ENCODE measurements at places on chromosomes 2 and 18.
A peak's percentile ranks its signal among the peaks of the same experiment; 100 is the strongest.

- no peak for DNase-seq
Measured at GRCh38 chr2:74096052-74096451, 51.7 kb downstream of the BOLA3 start.

- DNase-seq, result no peak
Measured at GRCh38 chr2:160423126-160423525, 70.5 kb downstream of the RBMS1 start.

DNA sequence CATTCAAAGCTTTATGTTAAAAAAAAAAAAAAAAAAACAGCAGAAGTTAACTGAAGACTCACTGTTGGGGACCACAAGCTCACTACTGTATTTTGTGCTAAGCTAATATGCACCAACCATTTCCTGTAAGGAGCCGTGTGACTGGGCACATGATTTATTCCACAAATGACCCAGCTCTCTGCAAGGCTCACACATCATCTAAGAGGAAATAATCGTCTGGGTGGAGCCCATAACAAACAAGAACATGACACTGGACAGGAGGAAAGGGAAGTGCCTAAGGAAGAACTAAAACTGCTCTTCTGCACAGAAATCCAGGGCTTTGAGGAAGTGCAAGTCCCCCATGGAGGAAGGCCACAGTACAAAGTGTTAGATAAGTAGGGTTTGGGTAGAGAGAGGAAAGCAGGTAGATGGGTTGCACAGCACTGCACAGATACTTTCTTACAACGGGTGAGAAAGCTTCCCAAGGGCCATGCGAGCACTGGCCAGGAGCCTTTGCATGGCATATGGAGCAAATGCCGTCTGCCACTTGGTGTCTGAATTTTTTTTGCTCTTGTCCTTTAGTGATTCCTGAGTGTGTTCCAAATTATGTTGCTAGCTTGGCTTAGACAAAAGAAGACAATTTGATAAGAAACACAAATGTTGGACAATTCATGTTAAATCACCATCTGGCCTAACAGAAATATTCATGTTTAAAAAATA is 24.4 kb downstream of the NFE2L2 start:
- DNase-seq, result no peak

- peak; percentile 82 for DNase-seq
Measured at GRCh38 chr18:35376742-35377695, at the start of gene ZNF396. Gene ZNF396 (minus strand): TSS chr18:35377337. CDS start chr18:35374292, 3,045 bp downstream.

DNA sequence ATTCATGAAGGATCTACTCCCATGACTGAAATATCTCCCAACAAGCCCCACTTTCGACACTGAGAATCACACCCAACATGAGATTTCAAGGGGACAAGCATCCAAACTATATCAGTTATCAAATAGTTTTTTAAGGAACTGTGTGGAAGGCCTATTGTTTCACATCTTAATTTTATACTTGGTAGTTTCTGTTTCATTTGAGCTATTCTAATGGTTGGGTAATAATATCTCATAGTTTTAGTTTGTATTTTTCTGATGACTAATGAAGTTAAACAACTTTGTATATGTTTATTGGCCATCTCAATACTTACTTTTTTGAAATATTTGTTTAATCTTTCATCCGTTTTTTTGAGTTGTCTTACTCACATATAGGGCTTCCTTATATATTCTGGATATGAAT is 135.0 kb downstream of the SCG2 start:
- no peak for DNase-seq

DNA sequence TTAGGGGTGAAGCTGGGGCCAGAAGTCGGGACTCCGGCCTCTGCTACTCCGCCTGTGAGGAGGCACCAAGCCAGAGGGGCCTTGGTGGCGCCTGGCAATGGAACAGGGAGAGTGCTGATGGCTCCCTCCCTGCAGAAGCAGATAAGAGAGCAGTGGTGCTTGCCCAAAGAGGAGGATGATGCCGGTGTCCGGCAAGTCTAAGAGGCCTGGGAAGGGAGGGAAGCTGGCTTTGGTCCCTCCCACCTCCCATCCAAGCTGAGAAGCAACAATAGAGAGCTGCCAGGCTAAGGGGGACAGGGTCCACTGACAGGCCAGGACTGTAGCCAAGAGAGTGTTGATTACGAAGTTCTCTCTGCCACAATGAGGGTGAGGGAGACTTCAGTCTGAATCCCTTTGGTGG is 479.5 kb downstream of the TNS1 start:
- DNase-seq, result no peak

DNA sequence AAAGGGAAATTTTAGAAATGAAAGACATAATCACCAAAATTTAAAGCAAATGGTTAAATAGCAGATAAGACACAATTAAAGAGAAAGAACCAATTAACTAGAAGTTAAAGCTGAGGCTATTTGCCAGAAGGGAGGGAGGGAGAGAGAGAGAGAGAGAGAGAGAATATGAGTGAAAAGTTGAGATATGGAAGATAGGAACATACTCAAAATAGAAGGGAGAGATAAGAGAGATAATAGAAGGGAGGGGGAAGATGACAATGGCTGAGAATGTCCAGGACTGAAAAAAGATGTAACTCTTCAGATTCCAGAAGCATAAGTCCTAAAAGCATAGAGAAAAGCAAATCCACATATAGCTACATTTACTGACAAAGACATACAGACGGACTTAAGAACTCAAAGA is 17.1 kb upstream of the AAK1 start:
- no peak for DNase-seq

- DNase-seq, result no peak
Measured at GRCh38 chr18:23730857-23731256, 41.6 kb downstream of the LAMA3 start.

- DNase-seq, result no peak
Measured at GRCh38 chr18:6161549-6161948, 253.2 kb downstream of the L3MBTL4 start.

DNA sequence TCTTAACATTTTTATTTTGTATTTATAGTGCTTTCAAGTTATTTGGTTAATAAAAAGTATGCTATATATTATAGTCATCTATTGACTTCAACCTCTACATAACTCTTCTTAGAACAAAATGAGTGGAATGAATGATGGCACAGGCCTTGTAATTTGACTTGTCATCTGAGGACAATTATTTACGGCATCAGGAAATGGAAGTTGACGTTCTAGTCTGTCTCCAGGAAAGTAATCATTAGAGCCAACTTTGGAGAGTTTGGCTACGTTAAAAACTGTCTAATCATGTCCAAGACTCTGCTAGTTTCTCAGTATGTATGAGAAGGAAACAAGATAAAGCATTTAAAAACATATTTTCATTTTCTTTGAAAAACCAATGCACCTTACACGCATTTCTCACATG is 353.6 kb downstream of the ARHGAP15 start:
- DNase-seq, result no peak

DNA sequence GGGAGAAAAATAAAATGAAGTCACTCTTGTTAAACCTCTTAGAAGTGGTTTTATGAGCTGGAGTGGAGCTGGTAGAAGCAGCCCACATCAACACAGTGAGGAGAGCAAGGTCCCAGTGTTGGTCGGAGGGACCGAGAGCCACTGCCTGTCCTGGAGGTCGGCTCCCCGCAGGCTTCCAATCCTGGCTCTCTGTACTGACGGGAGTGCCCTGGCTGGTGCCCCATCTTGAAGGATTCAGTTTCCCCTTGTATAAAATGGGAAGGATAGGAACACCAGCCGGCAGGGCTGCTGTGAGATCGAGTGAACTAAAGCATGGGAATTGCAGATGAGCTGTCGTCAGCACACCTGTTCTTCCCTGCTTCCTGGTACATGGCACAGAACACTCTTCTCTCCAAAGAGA is 104.3 kb upstream of the ID2 start:
- peak; percentile 23 for DNase-seq

DNA sequence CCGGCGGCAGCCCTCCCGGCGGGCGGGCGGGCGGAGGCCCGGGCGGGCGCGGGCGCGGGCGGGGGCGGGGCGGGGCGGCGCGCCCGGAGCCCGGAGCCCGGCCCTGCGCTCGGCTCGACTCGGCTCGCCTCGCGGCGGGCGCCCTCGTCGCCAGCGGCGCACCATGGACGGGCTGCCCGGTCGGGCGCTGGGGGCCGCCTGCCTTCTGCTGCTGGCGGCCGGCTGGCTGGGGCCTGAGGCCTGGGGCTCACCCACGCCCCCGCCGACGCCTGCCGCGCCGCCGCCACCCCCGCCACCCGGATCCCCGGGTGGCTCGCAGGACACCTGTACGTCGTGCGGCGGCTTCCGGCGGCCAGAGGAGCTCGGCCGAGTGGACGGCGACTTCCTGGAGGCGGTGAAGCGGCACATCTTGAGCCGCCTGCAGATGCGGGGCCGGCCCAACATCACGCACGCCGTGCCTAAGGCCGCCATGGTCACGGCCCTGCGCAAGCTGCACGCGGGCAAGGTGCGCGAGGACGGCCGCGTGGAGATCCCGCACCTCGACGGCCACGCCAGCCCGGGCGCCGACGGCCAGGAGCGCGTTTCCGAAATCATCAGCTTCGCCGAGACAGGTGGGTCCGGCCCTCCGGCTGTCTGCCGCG is at the start of gene INHBB:
Gene INHBB, plus strand, starts transcription at position 111 of the 641 bp plus-strand sequence. Its CDS starts 53 bp downstream, at position 164.
- no peak for DNase-seq

- no peak for DNase-seq
Measured at GRCh38 chr2:190950566-190950991, 63.4 kb downstream of the STAT1 start.

- DNase-seq, result no peak
Measured at GRCh38 chr18:54173980-54174630, 50.4 kb downstream of the MBD2 start.

DNA sequence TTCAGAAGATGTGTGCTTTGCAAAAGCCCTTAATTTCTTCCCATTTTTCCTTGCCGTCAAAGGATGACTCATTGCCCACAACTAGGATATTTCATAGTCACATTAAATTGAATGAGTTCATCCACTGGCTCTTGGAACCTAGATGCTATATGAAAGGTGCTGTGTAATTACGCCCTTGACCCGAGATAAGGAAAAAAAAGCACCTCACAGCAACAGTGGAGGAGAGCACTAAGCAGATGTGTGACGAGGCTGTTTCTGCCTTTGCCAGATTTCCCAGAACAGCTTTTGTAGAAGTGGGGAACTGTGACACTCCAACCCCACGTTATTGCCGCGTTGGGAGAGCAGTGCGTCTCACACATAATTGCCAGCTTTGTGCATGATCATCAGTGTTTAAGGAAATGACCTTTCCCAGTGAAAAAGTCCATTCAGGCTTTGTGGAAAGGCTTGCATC is 33.3 kb upstream of the TMEM87B start:
- no peak for DNase-seq

GRCh38 chr2:106885971-106886915 is at the start of gene ST6GAL2:
Gene ST6GAL2 (minus strand): TSS chr2:106886167. CDS start chr2:106843977, 42,190 bp downstream.
- DNase-seq, result no peak

GRCh38 chr2:195559431-195559914 is 97.6 kb upstream of the SLC39A10 start:
- DNase-seq, result peak; percentile 73

DNA sequence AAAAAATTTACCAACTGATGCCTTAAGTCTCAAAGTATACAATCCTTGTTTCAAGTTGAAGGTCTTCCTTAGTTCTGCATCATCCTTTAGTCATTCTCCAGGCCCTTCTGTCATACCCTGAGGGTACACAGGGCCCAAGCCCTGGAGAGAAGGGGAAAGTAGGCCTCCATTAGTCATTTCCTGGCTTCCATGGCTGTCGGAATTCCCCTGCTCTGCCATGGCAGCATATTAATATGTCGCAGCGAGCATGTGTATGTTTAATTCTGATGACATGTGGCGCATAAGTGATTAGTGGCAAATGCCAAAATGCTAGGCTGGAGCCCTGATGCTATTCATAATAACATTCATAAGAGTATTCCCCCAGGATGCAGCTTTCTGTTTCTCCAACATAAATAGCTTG is 22.1 kb downstream of the GPR39 start:
- no peak for DNase-seq

- no peak for DNase-seq
Measured at GRCh38 chr18:73366713-73367112, 498.9 kb upstream of the NETO1 start.

- no peak for DNase-seq
Measured at GRCh38 chr2:85706063-85706462, 11.9 kb downstream of the GNLY start.

GRCh38 chr2:105110295-105110829 is 72.5 kb downstream of the MRPS9 start:
- DNase-seq, result no peak

- DNase-seq, result no peak
Measured at GRCh38 chr2:881204-881918, 69.3 kb upstream of the SNTG2 start.

- no peak for DNase-seq
Measured at GRCh38 chr2:124045894-124046293, 20.8 kb downstream of the CNTNAP5 start.

DNA sequence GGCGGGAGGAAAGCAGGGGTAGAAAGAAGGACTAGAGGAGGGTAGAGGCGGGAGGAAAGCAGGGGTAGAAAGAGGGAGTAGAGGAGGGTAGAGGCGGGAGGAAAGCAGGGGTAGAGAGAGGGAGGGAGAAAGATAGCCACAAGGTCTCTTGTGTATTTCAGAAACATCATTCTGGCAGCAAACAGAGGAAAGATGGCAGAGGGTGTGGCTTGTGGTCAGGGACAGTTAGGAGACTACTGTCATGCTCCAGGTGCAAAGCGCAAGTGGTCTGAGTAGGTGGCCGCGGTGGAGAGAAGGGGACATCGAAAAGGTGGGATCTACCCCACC is 82.4 kb upstream of the TAF1B start:
- DNase-seq, result no peak

GRCh38 chr2:3122525-3122924 is 255.1 kb downstream of the EIPR1 start:
- DNase-seq, result no peak

DNA sequence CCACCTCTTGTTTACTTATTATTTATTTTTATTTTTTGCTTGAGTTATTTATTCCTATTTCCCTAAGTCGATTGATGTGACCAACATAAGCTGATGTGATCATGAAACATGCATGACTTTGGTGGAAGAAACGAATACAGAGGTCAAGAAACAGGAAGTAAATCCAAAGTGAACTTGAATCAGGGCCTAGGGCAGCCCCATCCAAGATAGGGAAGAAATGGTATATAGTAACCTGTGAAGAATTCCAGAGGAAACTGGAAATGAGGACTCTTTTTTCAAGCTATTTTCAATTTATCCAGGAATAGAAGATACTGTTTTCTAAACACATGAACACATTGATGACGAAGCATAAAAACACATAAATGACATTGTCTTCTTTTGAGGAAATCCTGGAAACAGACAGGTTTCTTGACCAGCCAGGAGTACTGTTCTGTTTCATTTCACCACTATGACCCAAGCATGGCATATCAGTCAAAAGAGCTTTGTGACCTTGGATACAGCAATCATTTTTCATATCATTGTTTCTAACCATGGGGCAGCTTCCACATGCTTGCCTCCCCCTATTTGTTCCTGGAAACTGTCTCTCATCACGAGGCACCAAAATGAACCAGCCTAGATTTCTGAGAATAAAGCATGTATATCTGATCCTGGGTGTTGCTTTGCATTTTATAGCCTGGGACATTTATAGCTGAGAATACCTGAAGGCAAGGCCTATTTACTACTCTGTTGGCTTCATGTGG is 9.1 kb upstream of the LCLAT1 start:
- DNase-seq, result no peak

GRCh38 chr18:61541673-61542072 is 208.4 kb downstream of the CDH20 start:
- DNase-seq, result no peak
